HS-5 (cell line): ENCODE measurements at places on chromosomes 2 and 18.

- DNase-seq: no peak
Observed at GRCh38 chr18:43789234-43790000, 512.1 kb upstream of the SYT4 start.

- DNase-seq: no peak
Observed at GRCh38 chr2:51344886-51345285, 313.0 kb upstream of the NRXN1 start.

GRCh38 chr18:79323471-79323870 lies 72.3 kb upstream of the NFATC1 start:
- no peak for DNase-seq

DNA sequence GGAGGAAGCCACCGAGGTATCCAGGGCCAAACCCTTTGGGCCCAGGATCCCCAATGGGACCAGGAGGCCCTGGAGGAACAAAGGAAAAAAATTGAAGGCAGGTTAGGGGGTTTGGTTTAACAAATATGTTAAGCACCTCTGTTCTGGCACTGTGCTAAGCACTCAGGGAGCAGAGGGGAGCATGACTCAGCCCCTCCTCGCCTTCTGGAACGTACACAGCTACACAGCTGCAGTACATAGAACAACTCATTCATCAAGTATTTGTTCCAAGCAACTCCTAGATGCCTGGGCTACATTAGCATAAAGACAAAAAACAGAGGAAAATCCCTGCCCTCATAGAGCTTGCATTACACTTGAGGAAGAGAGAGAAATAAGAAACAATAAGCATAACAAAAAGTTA lies 153.6 kb downstream of the COL4A4 start:
- no peak for DNase-seq

- no peak for DNase-seq
Observed at GRCh38 chr18:23765931-23766330, 76.7 kb downstream of the LAMA3 start.

GRCh38 chr2:237219826-237220225 lies 134.1 kb downstream of the COPS8 start:
- DNase-seq: no peak

- no peak for DNase-seq
Observed at GRCh38 chr2:44778671-44779476, 162.6 kb upstream of the SIX3 start.

- DNase-seq: no peak
Observed at GRCh38 chr2:235478609-235479008, 15.2 kb upstream of the AGAP1 start.

DNA sequence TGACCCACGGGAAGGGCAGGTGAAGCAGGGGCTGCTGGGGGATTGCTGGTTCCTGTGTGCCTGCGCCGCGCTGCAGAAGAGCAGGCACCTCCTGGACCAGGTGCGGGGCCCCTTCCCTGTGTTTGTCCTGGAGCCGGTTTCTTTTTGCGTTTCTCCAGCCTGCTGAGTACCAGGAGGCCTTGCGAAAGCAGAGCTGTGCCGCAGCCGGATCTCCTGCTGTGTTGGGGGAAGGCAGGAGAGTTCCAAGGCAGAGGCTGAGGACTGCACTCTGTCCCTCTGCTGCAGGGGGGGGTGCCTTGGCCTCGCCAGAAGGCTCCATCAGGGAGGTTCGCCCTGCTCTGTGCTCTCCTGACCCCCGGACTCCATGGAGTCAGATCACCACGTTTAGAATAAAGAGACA lies 2.8 kb downstream of the CAPN10 start:
- no peak for DNase-seq

DNA sequence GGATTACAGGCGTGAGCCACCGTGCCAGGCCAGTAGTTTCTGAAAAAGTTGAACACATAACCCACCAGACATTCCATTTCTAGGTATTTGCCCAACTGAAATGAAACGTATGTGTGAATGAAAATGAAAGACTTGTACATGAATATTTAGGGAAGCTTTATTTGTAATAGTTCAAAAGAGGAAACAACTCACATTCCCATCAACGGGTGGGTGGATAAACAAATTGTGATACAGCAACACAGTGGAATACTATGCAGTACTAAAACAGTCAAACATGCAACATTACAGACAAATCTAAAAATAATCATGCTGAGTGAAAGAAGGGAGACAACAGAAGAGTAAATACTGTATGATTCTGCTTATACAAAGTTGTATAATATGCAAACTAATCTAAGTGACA lies 46.8 kb downstream of the TMEM131 start:
- no peak for DNase-seq

GRCh38 chr18:34913837-34914661 lies 127.2 kb upstream of the MAPRE2 start:
- no peak for DNase-seq

- no peak for DNase-seq
Observed at GRCh38 chr2:7169593-7169992, 252.4 kb downstream of the RNF144A start.

DNA sequence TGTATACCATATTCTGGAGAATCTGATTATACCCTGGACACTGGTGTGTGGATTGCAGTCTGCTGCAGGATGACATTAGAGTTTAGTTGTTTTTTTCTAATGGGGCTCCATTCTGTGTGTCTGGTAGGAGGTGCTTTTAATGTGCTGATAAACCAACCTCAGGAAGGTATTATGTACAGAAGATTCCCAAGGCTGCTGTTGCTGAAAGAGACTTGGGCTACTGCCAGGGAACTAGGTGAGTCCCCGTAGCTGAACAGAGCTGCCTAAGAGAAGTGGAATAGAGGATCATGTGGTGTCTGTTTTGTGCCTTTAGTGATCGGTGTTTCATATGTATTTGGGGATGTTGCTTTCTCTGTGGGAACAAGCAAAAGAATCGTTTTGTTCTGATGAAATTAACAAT lies 16.5 kb downstream of the SPATA3 start:
- DNase-seq: no peak

GRCh38 chr2:216447293-216447692 lies 35.0 kb downstream of the SMARCAL1 start:
- DNase-seq: no peak

- DNase-seq: no peak
Observed at GRCh38 chr18:49072524-49072934, 121.8 kb upstream of the SMAD7 start.
